ENCODE measurements at places on chromosomes 6 and 20.

GRCh38 chr20:9440892-9441291, 73.5 kb upstream of the LAMP5 start:
- no peak for DNase-seq

DNA sequence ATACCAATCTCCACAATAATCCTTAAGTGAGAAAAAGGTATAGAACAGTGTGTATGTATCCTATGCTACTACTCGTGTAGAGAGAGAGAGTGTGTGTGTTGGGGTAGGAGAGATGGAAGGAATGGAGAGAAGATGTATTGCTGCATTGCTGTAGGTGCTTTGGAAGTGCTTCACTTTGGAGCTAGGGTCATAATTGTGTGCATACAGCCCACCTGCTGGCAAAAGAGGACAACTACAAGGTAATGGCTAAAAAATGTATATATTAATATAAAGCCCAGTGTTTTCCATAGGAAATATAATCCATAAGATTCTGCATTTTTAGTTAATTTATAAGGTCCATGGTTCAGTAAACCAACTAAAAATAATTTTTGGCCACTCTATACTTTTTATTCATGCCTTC, 36.1 kb downstream of the SERAC1 start:
- no peak for DNase-seq

DNA sequence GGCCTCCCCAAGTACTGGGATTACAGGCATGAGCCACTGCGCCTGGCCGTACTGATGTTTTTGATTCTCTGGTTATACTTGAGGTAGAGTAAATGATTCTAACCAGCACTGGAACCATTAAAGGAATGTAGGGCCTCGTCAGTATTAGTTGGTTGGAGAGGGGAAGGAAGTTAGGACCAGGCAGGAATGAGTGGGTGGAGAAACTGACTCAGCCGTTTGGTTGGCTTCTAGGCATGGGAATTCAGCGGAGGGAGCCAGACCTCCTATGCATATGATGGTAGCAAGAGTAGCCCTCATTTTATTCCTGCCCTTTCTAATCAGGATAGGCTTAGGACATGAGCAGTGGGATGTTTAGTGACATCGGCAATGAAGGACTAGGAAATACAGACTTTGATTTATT, 19.0 kb upstream of the SERINC3 start:
- DNase-seq = no peak

DNA sequence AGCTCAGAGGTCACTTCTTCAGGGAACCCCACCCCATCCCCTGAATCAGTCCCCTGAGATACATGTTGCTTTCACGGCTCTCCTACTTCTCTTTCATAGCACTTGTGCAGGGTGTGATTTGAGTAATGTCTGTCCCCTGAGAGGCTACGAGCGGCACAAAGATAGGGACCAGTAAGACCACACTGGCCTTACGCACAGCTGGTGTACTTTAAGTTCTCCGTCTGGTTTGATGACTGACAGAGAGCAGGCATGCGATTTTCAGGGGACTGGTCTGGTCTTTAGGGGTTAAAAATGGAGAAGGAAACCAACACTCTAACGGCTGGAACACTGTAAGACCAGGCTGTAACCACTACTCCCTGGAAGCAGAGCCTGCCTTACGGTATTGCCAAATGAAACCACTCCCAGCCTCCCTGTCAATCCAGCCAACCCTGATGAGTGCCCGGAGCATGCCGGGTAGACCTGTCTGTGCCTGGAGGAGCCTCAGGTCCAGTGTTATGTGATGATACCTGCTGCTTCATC, 47.1 kb downstream of the ELMO2 start:
- no peak for DNase-seq

GRCh38 chr20:931401-931800, 15.3 kb upstream of the ANGPT4 start:
- DNase-seq = no peak

All from stimulated activated CD8-positive, alpha-beta memory T cell treated with anti-CD3 and anti-CD28 coated beads, Interleukin-4, amount 100 ng/mL, for 1 hour (primary cell).